ENCODE measurements at places on chromosomes 12 and 14.

DNA sequence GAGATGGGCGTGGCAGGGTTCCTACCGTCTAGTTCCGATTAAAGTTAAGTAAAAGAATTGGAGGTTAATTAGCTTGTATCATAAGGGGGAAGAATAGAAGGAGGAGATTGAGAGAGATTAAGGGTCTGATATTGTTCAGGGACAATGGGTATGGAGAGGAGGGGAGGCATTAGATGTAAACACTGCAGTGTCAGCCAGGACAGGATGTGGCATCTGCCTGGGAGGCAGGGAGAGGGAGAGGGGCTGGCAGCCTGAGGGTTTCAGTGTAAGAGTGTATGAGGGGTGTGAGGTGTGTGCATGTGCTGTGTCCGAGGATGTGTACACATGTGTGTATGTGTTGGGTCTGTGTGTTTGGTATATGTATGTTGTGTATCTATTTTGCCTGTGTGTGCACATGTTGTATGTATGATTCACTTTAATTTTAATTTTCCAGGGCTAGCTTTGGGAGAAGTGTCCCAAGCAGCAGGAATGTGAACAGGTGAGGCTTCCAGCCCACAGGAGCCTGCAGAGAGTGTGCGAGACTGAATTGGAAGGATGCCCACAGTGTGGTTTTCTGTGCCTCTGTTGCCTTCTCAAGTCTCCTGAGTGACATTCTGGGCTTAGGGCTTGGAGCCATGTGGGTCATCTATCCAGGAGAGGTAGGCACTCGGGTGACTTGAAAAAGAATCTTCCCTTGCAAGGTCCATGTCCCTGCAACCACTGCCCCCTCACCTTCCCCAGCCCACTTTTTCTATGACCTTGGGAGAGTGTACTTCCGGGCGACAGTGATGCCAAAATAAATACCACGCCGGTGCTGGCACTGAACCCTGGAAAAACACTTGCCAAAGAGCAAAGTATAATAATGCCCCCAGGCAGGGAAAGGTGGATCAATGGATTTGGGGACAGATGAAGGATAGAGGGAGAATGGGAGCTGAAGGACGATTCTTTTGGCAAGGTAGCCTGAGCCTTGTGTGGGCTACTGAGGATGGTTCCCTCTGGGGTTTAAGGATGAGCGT lies 36.8 kb upstream of the DCD start:
- DNase-seq, result no peak

DNA sequence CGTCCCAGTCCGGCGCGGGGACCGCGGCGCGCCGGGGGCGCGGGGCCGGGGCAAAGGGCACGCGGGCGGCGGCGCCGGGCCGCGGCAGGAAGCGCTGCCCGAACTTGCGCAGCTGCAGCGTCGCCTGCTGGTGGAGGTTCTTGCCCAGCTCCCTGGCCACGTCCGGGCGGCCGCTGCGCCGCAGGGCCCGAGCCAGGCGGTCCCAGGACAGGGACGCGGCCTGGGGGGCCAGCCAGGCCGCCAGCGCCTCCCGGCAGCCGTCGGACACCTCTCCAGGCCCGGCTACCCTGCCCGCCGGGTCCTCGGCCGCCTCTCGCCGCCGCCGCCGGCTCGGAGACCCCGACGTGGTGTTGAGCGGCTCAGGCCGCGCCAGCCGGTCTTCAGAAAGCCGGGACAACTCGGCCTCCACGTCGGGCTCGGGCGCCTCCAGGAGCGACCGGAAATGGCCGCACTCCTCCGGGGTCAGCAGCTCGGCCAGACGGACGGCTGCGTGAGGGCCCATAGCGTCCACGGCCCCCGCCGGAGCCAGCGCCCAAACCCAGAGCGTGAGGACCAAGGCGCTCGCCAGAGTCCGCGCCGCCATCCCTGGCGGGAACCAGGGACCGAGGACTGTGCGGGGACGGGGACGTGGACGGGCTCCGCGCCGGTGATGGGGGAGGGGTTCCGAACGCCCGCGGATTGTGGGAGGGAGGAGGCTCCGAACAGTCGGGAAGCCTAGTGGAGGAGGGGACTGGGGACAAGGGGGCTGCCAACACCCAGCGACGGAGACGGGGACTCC lies 34.0 kb downstream of the FIGNL2 start:
- DNase-seq, result peak; percentile 31

- no peak for DNase-seq
These were observed 2.9 kb downstream of the PRIMA1 start for GRCh38 chr14:93785423-93785822.

DNA sequence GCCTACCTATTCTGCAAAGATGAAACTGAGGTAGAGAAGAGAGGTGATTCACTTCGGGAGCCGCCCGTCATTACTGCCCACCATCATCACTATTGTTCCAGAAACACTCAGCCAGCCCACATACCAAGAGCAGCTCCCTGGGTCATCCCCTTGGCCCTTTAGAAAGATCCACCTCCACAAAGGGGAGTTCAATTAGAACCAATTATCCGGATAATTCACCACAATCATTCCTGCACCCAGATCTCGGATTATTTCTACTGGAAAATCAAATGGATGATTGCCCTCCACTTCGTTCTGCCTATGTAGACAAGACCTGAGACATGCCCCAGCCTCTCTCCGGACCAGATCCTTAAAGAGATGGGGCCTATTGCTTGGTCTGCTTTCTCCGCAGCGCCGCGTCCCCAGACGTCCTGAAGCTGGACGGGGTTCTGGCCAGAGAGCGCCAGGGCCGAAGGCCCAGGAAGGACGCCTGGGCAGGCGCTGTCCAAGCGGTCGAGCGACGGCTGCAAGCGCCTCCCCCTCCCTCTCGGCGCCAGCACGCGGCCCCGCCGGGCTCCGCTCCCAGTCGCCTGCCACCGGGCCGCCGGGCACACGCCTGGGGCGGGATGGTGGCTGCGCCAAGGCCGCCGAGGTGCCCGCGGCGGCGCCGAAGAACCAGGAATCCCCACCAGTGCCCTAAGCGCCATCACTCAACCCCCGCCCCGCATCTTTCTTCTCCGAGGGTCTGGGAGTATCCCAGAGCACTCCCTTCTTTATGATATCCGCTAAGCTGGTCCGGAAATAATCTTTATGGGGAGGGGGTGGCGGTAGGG lies 1.3 kb upstream of the ASCL1 start:
- DNase-seq, result no peak

DNA sequence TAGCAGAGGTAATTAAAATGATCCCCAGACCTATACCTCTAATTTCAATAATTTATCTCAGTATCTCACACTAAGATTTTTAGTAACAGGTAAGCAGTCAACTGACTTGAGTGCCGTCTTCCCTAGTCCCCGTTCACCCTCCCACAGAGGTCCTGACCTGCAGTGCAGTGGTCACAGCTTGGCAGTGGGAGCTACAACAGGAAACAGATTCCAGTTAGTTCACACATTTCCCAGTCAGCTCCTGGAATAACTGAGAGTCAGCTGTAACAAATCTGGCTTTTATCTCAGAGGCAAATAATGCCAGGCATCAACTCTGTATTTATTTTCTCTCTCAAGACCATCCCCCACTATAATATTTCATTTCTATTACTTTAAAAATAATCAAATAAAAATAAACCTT lies 308.2 kb downstream of the ATP23 start:
- no peak for DNase-seq
